ENCODE measurements at places on chromosomes 4 and X.

DNA sequence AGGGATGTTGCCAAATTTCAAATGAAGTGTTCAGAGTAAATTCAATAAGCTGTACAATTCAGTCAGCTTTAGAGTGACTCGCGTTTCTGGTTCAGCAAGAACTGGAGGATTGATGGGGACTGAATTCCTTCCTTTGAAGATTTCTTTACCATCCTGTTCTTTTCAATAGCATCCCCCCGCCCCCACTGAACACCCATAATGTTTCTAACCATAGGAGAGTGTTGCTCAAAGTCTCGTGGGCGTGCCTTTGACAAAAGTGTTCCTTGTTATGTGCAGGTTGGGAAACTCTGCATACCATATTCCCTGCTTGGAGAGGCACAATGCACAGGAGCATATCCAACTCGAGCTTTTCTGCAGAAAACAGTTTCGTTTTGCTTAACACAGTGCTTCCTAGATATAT is 323.5 kb upstream of the CASK start:
- no peak for DNase-seq
- H3K36me3 ChIP-seq: no peaks in the 10 kb centered on the region
- no peak overlapping the region for H3K4me3 ChIP-seq
- H3K27ac ChIP-seq: no peak overlapping the region
- H3K4me1 ChIP-seq: no peaks in the 10 kb centered on the region
- H3K27me3 ChIP-seq: peaks cover 1% of the 10 kb centered on the region

DNA sequence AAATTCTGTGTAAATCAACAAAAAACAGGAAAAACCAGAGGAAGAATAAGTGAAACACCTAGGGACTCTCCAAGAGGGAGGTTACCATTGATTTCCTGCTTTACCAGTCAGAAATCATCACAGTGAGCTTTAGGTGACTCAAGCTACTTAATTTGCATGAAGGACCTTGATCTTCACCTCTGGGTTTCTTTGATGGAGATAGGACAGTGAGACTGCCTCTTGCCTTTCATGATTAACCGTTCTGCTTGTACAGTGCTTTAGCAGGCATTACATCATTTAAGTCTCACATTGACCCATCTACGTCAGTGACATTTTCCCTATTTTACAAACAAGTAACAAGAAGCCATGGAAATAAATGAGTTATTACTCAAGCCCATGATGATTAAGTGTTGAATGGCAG is 3.4 kb upstream of the GK start:
- no peaks in the 10 kb centered on the region for H3K27me3 ChIP-seq
- no peak overlapping the region for H3K27ac ChIP-seq
- H3K4me1 ChIP-seq: peaks cover 3% of the 10 kb centered on the region
- DNase-seq: no peak
- no peaks in the 10 kb centered on the region for H3K36me3 ChIP-seq

DNA sequence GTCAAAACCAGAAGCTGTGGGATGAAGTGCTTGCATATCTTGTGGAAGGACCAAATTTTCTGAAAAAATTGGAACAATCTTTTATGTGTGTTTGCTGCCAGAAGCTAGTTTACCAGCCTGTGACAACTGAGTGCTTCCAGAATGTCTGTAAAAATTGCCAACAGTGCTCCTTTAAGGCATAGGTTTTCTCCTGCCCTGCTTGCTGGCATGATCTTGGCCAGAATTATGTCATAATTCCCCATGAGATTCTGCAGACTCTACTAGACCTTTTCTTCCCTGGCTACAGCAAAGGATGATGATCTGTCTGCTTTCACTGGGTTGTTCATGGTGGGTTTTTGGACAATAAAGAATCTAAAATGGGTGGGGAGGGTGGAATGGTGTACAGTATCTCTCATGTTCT is 196.3 kb upstream of the ZCCHC13 start:
- DNase-seq: no peak
- no peaks in the 10 kb centered on the region for H3K36me3 ChIP-seq
- H3K4me3 ChIP-seq: no peak overlapping the region
- H3K27me3 ChIP-seq: no peaks in the 10 kb centered on the region
- H3K27ac ChIP-seq: no peak overlapping the region
- H3K4me1 ChIP-seq: no peaks in the 10 kb centered on the region

DNA sequence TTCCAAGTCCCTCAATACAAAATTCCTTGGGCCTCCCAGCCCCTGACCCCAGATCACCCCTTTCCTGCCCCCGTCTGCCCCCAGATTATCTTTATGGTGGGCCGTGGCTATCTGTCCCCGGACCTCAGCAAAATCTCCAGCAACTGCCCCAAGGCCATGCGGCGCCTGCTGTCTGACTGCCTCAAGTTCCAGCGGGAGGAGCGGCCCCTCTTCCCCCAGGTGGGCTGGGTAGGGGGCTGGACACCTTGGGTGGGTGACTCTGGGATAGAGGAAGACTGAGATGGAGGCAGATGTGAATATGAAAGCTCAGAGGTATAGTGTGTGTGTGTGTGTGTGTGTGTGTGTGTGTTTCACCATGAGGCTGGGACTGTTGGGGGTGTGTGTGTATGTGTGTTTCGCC is 9.8 kb downstream of the ARAF start:
- H3K27me3 ChIP-seq: no peaks in the 10 kb centered on the region
- peaks cover 23% of the 10 kb centered on the region for H3K36me3 ChIP-seq
- no peak for DNase-seq
- no peak overlapping the region for H3K27ac ChIP-seq
- H3K4me3 ChIP-seq: no peak overlapping the region

DNA sequence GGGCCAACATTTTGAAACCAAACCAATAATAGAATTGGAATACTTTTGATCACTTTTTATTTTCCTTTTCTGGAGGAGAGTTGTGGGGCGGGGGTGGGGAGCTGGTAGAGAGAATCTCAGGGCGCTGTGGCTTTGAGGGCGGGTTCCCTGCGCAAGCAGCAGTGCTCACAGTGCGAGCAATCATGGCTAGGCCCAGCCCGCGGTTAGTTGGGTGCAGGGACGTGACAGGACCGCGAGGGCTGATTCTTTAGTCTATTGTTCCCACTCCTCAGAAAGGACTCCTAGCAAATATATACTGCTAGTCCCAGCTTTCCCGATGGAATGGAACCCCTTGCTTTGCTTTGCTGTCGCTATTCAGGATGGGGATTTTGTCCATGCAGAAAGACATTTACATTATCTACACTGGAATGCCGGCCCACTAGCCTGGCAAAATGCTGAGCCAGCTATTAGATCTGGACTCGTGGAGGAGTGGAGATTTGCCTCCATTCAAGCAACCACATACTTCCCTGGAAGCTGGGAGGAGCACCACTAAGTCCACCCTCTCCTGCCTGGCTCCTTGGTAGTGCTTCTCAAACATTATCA is 23.9 kb upstream of the APLN start:
- peak overlapping the region; percentile 69 for H3K4me3 ChIP-seq
- H3K36me3 ChIP-seq: no peaks in the 10 kb centered on the region

DNA sequence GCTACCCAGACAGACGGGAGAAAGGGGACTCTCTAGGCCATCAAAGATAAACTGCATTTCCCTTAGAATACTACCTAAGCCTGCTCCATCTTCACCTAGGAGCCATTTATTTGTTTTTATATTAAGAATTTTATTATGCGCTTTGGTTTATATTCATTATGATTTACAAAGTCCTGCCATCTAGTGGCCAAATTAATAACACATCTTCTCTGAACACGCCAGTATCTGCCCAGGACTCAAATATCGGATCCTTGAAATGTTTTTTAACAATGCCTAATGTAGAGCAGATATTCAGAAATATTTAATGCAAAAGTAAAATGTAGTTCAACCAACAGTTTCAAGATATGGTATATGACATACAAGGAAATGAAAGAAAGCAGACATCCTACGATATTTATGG is 20.8 kb upstream of the PRPS2 start:
- H3K27ac ChIP-seq: no peak overlapping the region
- no peak overlapping the region for H3K4me3 ChIP-seq
- no peaks in the 10 kb centered on the region for H3K4me1 ChIP-seq
- peaks cover 3% of the 10 kb centered on the region for H3K27me3 ChIP-seq

DNA sequence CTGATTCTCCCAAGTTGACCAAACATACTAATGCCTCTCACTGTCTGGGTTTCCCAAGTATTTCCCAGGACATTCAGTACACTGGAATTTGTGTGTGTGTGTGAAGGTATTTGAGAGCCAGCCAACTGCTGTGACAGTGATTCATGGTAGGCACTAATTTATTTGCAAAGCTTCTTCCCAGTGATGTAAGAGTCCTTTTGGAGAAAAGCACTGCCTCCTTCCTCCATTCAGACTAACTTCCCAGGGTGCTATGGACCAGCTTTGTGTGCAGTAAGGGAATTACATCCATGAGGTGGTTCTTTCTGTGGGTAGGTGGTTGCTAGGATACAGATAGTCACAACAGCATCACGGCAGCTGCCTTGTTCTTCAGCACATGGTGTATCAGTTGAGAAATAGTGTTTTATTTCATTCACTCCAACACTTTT is 8.7 kb downstream of the EGF start:
- DNase-seq: peak; percentile 32
- H3K4me1 ChIP-seq: no peaks in the 10 kb centered on the region
- no peak overlapping the region for H3K4me3 ChIP-seq

- H3K27me3 ChIP-seq: peaks cover 21% of the 10 kb centered on the region
- no peak overlapping the region for H3K4me3 ChIP-seq
- no peak for DNase-seq
- H3K36me3 ChIP-seq: no peaks in the 10 kb centered on the region
Observed at GRCh38 chr4:139799615-139800014, 134.0 kb downstream of the MGST2 start.

DNA sequence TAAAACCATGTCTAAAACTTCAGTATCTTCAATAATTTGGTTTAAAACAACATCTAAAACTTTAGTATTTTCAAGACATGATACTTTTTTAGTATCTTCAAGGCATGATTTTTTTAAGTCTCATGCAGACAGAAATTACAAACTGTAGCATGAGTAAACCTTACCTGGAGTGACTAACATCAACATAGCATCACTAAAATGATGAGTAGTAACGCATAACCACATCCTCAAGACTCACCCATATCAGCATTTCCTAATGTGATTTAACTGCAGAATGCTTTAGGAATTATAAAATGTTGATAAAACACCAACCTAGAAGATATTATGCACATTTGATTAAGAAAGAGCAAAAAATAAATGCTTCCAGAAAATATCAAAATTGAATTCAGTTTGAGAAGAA is 19.7 kb upstream of the EDNRA start:
- no peaks in the 10 kb centered on the region for H3K36me3 ChIP-seq
- DNase-seq: no peak
- H3K27me3 ChIP-seq: no peaks in the 10 kb centered on the region
- no peak overlapping the region for H3K4me3 ChIP-seq
- H3K27ac ChIP-seq: no peak overlapping the region
